ENCODE measurements at places on chromosomes 7 and 10.

DNA sequence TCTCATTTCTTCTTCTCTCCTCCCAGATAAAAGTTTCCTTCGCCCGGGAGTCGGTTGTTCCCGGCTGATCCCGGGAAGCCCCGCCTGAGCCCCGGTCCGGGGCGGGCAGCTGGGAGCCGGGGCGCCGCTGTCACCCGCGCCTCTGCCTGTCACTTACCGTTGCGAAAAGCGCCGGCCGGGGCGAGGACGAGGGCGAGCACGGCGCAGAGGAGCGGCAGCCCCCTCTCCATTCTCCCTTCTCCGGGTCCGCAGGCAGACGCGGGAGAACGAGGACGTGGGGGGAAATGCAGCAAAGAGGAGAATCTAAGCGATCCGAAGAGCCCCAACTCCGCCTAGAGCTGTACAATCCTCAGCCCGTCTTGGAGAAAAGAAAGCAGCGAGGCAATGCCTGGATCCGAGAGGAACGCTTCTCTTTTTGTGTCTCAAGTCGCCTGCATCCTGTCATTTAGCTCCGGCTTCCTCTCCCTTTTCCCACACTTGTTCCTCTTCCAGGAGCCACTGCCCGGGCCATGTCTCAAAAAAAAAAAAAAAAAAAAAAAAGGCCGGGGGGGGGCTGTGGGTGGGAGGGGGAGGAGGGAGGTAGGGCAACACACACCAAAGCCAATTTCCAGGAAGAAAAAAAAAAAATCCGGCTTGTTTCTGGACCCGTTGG is at the start of gene NRP1:
TSS of gene NRP1 (minus strand) at position 515 of the 652 bp plus-strand sequence. CDS start at position 230, 285 bp downstream.
- DNase-seq: peak; percentile 7

GRCh38 chr7:84196084-84196503 is 1.5 kb upstream of the SEMA3A start:
- DNase-seq: no peak

DNA sequence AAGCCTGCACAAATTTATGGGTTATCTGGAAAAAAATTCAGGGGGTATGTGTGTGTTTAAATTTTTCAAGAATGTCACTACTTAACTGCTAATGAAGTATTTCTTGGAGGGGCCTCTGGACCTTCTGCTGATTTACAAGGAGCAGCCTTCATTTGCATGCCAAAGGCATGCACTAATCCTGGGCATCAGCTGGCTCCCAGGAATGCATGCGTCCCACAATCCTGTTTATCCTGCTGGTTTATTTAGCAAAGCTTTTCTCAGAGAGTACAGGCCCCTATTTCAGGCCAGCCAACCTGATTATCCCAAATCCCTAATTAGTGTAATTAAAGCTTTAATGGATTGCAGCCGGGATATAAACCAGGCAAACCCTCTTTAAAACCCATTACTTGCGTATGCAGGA is 170.4 kb downstream of the TAX1BP1 start:
- DNase-seq: no peak

GRCh38 chr10:93061594-93062513 is 1.3 kb downstream of the CYP26C1 start:
- DNase-seq: no peak

- DNase-seq: no peak
These were observed 21.1 kb upstream of the FOXI2 start for GRCh38 chr10:127715782-127716378.

DNA sequence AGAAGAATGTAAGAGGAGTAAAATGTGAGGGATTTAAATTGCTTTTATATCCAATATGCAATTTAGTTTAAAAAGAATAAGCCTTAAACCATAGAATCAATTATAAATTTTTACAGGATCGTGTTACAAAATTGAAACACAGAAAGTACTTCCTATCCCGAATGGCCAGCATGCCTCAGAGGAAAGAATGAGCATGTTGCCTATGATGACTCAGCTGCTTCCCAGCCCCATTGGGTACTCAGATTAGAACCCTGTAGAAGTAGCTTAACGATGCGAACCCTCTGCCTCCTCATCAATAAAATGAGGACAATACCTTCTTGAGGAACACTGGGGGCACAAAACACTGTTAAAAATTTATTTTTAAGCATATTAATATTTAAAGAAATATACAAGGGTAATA is 113.4 kb upstream of the CDK1 start:
- DNase-seq: no peak

DNA sequence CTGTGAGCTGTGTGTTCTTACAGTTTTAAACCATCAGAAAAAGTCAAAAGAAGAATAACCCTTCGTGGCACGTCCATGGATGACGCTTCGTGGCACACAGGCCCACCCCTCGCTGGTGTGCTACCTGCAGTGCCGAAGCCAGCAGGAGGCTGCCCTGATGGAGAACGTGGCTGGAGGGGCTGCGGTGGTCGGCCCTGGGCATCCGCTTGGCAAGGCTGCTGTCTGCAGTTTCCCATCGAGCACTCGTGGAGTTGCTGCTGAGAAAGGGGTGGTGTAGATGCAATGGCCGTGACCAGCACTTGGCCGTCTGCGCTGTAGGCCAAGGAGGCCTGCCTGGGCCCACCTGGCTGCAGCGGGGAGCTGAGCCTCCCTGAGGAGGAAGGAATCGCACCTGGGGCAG is 3.2 kb upstream of the ADGRA1 start:
- no peak for DNase-seq

GRCh38 chr7:16590424-16590823 is 55.1 kb downstream of the ANKMY2 start:
- no peak for DNase-seq

DNA sequence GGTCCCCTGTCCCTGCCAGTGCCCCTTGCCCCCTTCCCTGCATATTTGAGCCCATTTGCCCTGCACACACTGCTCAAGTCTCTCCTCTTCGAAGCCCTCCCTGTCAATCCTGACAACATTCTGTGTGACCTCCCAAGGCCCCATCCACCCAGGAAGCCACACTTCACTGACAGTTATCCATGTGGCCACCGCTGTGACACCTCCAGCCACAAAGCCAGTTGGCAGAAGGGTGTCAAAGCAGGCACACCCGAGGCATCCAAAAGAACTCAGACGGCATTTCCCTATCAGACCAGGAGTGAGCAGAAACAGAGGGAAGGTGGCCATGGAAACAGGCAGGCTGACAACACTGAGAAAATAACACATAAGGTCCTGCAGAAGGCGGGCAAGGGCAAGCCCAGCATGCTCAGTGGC is 4.6 kb downstream of the POLM start:
- no peak for DNase-seq

GRCh38 chr10:88253-88652 is 39.2 kb upstream of the TUBB8 start:
- DNase-seq: no peak

DNA sequence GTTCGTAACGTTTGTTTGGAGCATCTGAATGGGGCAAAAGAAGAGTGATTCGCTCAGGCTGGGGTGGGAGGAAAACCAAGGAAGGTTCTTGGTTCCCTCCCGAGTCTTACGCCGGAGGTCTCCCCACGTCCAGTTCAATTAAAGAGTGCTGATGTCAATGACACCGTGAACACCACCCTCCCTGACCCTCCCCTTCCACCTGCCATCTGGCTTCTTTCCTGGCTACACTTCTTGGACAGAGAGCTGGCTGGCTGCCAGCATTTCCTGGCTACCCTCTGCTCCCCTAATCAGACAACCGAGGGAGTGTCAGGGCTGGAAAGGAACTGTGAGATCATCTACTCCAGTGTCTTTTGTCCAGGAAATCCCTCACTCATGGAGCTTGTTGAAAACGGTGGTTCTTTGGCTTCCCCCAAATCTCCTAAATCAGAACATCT is 24.1 kb upstream of the FFAR4 start:
- DNase-seq: no peak

- no peak for DNase-seq
These were observed 14.0 kb upstream of the SH3PXD2A start for GRCh38 chr10:103869336-103869735.

DNA sequence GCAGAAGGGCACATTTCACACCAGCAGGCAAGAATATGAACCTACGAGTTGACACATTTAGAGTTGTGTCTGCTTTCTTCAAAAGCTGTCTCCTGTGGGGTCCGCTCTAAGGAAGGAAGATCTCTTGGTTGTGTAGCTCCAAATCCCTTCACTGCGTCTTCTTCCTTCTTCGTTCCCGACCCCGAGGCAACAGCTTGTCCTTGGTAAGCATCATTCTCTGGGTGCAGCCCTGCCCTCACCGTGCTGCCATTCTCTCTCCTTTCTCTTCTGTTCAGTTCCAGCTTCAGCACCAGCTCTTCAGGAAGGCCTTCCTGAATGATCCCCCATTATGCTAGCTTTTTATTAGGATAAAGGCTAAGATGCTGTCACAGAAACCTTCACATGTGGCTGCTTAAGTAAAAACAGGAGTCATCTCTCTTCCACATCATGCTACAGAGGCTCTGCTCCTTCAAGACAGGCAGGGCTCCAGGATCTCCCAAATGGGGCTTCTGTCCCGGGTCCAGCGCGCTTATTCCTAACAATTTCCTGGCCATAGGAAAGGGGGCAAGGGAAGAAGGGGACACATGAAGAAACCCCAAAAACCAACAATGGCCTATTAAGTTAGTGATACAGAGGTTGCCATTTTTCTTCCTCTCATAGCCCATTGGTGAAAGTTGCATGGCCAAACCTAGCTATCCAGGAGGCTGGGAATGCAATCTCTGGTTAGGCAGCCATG is 52.2 kb upstream of the SHH start:
- DNase-seq: no peak

DNA sequence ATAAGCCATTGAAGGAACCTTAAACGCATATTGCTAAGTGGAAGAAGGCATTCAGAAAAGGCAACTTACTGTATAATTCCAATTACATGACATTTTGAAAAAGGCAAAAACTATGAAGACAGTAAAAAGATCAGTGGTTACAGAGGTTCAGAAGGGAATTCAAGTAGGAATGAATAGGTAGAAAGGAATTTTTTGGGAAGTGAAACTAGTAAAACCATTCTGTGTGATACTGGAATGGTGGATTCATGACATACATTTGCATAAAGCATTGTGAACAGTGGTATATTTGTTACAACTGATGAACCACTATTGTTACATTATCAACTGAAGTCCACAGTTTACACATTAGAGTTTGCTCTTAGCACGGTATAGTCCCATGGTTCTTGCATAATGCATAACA is 114.2 kb upstream of the GPR22 start:
- no peak for DNase-seq

DNA sequence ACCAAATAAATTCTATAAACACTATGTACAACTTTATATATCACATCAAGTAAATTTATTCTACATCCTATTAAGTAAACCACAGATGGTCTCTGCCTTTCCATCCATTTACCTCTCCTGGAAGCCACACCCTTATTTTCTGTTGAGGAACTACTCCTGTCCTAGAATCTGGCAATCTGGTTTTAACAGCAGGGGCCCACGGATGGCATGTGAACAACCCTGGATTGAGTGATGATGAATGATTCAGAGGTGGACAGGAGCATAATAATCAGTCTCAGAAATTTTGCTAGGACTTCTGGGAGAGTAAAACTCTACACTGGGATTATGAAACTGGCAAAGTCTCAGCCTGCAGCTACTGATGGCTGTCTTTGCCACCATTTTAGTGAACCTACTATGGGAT is 54.1 kb downstream of the CDK6 start:
- DNase-seq: no peak

GRCh38 chr10:116183733-116184511 is 89.1 kb downstream of the GFRA1 start:
- no peak for DNase-seq

GRCh38 chr10:77185696-77186095 is 451.9 kb downstream of the KCNMA1 start:
- no peak for DNase-seq

DNA sequence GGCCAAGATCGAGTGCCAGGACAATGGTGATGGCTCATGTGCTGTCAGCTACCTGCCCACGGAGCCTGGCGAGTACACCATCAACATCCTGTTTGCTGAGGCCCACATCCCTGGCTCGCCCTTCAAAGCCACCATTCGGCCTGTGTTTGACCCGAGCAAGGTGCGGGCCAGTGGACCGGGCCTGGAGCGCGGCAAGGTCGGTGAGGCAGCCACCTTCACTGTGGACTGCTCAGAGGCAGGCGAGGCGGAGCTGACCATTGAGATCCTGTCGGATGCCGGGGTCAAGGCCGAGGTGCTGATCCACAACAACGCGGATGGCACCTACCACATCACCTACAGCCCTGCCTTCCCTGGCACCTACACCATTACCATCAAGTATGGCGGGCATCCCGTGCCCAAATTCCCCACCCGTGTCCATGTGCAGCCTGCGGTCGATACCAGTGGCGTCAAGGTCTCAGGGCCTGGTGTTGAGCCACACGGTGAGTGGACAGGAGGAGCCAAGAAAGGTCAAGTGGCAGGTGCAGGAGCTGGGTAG is 14.6 kb downstream of the FLNC start:
- no peak for DNase-seq

- no peak for DNase-seq
These were observed 86.5 kb downstream of the GSAP start for GRCh38 chr7:77329466-77330168.

- DNase-seq: no peak
These were observed 33.5 kb upstream of the CPN1 start for GRCh38 chr10:100114976-100115770.

DNA sequence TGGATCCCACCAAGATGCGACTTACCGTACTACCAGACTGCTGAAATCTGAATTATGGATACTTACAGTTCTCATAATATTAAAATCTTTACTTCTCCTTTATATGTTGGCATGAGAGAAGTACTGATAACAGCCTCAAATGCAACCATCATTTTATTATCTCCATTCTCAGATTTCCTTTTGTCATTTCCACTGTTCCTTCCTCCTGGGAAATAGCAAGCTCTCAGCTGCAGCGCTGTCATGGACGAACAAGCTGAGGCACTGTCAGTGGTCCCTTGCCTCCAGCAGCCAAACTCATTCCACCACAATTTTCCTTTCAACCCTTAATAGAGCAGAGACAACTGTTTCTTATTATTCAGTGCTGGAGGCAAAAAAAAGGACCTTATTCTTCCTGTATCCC is 478.4 kb downstream of the ARL4A start:
- no peak for DNase-seq

DNA sequence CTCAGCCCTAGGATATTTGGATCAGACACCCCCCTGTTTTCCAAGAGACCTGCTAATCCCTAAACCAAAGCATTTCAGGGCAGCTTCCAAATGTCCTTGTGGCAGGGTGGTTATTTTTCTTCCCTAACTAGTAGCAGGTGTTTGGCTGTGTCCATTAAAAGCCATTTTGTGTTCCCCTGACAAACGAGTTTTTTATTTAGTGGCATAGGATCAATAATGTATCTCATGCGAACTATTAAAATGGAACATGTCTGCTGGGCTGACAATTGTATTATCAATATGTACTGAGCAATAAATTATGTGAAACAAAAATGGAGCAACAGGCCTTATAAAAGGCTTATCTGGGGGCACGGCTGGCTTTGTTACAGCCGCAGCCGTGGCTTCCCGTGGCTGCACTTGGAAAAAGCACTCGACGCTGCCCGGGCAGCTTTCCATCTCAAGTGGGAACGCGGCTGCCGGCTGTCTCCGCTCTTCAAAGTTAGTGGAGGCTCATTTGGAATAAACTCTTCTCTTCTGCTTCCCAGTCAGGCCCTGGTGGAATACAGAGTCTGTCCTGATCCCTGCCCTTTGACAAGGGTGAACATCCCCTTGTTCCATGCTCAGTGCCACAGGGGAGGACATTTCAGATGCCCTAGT is 554.3 kb downstream of the TYW1 start:
- no peak for DNase-seq

All from activated CD4-positive, alpha-beta T cell treated with anti-CD3 and anti-CD28 coated beads for 4 hours (primary cell).